ENCODE measurements at places on chromosomes 7 and 10.

DNA sequence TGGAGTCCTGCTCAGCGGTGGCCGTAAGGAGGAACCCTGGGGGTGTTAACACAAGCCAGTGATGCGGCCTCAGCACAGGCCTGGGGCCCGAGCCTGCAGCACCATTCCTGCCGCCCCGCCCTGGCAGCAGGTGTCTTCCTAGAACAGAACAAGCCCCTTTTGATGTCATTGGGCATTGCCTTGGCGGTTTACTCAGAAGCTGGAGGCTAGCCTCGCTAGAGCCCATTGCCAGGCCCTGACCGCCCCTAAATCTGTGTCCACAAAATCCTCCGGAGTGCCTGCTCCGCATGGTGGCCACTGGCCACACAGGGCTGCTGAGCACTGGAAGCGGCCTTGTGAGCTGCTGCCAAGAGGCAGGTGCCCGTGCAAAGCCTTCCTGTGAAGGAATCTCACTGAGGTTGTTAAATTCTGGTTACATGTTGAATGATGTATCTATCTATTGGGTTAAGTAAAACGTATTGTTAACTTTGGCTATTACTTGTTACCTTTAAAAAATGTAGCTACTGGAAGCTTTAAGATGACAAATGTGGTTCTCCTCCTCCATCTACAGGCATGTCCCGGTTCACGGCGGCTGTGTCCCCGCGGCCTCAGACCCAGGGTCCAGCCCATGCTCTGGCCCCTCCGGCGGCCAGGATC is 1.2 kb upstream of the INPP5A start:
- no peak for DNase-seq

DNA sequence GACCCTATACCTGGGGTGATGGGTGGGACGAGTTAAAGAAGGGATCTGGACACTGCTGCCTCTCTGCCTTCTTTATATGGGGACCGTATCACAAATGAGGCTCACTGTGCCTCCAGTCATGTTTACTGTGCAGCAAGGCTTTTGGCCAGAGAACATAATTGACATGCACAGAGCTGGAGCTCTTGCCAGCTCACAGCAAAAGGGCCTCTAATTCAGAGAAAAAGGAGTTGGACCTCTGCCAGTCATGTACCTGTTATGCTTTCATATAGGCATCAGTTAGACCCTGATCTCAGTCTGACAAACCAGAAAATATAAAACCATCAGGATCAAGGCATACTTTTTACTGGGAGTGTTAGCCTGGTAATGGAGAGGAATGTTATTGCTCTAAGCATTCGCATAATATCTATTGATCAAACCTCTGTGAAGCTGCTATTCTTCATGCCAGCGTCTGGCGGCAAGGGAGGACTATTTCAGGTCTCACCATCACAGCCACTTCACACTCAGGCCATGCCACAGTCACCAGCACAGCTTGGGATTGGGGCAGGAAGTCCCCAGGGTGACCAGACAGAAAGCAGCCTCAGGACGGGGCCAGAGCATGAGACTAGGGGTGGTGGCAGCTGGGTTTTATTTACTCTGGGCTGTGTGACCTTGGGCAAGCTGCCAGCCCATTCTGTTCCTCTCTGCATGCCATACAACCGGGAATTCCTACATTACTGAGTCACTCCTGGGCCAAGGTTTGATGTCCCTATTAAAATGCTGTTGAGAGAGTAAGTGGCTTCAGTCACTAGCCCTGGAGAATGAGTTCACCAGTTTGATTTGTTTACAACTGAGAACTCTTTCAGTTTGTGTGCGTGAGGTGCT is 90.1 kb downstream of the NPSR1 start:
- DNase-seq = peak; percentile 2

DNA sequence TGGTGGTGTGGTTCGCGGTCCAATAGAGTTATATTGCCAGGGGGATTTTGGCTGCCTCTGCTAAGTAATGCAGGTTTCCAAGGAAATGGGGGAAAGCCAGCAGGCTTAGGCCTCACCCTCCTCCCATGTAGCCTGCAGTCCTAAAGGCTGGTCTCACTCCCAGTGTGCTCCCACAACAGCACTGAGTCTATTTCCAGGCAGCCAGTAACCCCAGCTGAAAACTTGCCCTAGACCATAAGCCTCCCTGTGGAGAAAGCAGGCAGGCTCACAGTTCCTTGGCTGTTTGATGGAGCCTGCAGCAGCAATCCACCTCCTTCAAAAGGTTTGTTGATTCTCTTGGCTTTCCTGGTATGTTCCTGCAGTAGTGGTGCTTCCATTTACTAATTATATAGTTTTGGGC is 220.0 kb upstream of the ZNF804B start:
- DNase-seq = no peak

DNA sequence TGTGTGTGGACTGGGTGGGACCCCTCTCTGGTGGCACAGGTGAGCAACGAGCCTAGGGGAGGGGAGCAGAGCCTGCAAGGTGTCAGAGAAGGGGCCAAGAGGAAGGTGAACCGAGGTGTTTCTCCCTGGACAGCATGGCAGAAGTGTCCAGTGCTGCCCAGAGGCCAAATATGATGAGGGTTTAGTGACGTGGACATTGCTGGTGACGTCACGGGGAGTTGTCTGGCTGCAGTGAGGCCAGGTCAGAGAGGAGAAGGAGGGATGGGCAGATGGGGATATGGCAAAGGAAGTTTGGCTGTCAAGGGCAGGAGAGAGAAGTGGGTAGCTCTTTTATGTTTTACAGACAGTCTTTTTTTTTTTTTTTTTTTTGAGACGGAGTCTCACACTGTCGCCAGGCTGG is 2.6 kb upstream of the ZNF853 start:
- DNase-seq = no peak

All from AG09319 (cell line).